Stimulated activated CD4-positive, alpha-beta T cell treated with anti-CD3 and anti-CD28 coated beads, Interleukin-4, amount 100 ng/mL, for 1 hour (primary cell): ENCODE measurements at places on chromosomes 7 and 10.

DNA sequence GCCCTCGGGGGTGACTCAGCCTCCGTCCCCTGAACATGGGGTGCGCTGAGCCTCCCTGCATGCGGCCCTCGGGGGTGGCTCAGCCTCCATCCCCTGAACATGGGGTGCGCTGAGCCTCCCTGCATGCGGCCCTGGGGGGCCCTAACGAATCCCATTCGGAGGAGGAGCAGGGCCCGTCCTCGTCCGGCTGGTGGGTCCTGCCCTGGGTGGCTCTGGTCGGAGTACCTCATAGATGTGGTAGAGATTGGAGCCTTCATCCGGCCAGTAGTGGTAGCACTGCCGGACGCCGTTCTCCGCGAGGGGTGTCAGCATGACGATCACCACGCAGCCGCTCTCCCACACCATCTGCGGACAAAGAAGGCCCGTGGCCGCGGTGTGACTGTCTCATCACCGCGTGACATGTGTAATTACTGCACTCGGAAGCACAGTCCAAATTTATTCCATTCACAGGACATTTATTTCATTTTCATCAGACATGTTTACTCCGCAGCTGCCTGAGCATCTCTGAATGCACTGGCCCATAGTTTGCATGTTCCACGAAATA, 241.1 kb downstream of the DNAJB6 start:
- no peak for DNase-seq

DNA sequence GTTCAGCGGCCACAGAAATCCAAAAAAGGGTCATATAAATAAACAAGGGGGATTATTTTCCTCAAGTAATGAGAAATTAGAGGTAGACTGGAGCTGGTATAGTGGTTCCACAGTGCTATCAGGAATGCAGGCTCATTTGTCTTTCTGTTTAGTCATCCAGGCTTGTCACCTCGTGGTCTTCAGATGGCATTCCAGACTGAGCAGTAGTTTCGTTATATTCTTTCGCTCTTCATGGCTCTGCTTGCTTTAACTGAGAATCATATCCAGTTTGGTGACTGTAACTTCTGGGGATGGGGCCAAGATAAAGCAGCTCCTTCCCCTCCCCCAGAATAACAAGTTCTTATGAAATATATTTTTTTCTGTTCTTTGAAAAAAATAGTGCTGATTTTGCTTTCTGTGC, 9.5 kb downstream of the ANKIB1 start:
- DNase-seq = no peak

DNA sequence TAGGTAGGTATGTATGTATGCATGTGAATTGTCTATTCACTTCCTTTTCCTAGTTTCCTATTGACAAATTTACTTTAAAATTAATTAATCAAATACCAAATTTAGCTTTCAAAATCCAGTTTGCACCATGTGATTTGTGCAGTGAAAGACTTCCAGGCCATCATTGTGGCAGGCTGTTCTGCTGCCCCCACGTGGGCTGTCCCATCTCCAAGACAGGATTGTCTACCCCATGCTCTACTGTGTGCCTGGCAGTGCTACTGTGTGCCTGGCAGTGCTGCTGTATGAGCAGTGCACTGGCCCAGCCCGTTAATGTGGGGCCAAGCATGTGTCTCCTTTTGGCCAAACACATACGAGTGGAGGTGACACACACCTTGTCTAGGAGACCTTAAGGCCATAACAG, 374.8 kb downstream of the GFRA1 start:
- DNase-seq = no peak

- DNase-seq = no peak
These were observed 4.8 kb upstream of the BMPER start for GRCh38 chr7:33900501-33900900.

GRCh38 chr10:69425511-69426298, 9.0 kb upstream of the TACR2 start:
- DNase-seq = no peak

GRCh38 chr10:86953747-86954680, 3.4 kb downstream of the MMRN2 start:
- no peak for DNase-seq

DNA sequence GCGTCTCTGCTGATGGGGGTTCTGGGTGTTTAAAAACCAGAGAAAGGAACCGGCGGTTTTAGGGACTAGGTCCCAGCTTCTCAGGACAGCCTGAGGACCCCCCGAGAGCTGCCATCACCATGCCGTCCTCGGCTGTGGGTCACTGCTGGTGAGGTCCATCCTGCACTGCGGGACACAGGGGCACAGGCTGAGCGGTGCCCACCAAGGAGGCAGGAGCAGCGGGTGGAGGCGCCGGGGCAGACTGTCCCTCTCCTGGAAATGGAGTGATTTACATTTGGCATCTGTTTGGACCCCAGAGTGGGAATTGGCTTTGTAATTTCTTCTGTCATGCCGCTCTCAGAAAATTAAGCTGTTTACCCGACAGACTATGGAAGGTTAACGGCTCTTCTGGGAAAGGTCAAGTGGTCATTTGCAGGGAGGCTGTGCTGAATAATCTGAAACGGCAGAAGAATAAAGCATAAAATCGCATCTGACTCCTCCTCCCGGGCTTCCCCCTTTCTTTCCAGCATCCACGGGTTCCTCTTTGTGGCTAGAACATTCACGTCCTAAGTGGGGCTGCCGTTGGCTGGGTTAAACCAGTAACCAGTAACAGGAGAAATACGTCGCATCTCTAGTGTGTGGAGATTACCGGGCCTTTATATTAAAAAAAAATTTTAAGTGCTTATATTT, 31.7 kb downstream of the LHPP start:
- DNase-seq = no peak

DNA sequence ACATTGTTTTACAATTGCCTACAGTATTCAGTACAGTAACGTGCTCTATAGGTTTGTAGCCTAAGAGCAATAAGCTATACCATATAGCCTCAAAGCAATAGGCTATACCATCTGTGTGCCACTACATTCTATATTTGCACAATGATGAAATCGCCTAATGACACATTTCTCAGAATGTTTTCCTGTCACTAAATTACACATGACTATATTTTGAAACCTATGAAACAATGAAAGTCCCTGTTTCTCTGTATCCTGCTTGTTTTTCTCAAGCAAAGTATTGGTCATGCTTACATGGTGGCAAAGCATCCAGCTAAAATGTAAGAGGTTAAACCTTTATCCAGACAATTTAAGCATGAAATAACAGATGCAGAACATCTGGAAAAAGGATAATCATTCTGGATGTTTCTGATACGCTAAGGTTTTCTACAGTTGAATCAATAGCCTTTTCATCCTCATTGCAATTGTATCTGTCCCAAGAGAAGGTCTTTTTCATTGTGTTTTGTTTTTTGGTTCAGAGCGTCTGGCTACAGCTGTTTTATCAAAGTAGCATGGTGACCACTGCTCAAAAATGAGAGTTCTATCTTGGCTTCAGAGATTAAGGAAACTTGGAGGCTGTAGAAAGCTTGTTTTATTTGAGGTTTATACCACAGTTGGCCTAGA, 81.7 kb downstream of the CSTF2T start:
- no peak for DNase-seq

DNA sequence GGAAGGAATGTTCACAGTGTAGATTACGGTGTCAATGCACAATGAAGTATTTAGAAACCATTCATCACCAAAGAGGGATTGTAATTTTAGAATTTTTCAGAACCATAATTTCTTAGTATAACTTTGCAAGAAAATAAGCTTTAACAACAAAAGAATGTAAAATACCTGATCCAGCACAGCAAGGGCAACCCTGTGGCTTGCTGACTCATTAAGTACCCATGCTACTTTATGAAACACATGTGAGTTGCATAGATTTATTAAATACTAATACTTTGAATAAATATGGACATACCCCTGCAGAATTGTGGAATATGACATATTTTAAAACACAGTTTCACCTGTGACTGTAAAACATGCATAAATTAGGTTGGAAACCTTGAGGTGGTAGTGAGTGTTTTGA, 281.3 kb downstream of the ZNF248 start:
- DNase-seq = no peak

- DNase-seq = no peak
These were observed 28.7 kb upstream of the PDCD4 start for GRCh38 chr10:110843031-110843430.

DNA sequence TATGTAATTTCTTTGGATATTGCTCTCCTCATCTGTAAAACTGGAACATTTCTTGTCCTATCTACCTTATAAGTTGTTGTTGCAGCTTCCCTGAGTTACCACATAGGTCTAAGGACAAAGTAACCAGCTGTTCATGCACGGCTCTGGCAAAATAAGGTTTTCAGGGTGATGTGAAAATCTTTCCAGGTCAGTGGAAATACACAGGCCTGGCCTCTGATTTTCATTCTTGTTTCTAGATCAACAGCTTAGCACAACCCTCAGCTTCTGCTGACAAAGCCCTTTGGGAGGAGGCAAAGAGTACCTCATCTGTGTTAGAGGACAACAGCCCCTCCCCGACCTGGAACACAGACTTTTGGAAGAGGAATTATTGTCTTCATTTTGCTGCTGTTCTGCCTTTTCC, 117.5 kb upstream of the AGK start:
- DNase-seq = no peak

DNA sequence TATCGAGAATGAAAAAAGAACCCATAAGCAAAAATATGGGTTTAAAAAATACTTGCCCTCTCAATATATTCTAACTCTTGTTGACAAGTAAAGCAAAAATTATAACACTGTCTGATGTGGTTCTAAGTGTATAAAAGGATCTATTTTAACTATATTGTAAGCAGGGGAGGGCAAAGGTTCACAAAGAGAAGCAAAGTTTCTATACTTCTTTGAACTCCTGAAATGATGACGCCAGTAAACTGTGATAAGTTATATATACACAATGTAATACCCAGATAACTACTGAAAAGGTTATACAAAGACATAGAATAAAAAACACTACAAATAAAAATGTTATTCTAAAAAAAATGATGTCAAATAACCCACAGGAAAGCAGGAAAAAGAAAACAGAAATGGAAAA, 37.1 kb downstream of the PDLIM1 start:
- no peak for DNase-seq

GRCh38 chr7:55969391-55969790, 5.0 kb downstream of the NIPSNAP2 start:
- no peak for DNase-seq

DNA sequence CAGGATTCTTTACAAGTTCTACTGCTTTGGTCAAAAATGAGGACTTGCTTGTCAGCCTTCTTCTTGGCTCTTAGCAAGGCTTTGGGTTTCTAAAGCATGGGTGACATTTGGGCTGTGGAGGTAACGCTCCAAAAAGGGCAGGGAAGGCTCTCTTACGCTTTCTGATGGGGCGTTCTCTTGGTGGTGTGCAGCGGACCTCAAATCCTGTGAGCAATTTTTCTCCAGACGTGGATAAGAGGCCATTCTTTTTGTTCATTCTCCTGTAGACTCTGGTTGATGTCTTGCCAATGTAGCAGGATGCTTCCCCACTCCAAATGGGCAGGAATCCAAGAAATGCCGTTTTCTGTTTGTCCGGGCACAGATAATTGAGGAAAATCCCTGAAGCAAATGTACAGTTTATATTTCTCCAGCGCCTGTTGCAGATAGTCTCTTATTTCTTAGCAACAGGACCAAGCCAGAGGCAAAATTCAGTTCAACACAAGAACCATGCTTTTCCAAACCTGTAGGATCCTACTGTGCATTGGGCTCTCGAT, 138.4 kb upstream of the NFE2L3 start:
- DNase-seq = no peak

DNA sequence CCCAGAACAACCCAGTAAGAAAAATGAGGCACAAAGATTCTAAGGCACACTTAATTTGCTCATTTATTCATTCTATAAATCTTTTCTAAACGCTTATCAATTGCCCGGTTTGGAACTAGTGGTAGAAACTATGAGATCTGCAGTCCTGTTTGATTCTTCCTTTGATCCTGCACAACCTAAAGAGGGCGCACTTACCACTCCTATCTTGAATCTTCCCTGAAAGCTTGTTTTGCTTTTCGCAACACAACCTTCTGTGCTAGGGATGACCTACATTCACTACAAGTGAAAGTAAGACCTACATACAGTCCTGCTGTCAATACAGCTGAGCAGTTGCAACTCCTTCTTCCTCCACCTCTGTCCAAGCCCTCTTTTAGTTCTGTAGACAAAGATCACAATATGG, 12.6 kb upstream of the ARL4A start:
- DNase-seq = no peak

- peak; percentile 33 for DNase-seq
These were observed 58.1 kb downstream of the FHIP2A start for GRCh38 chr10:114879541-114880158.

DNA sequence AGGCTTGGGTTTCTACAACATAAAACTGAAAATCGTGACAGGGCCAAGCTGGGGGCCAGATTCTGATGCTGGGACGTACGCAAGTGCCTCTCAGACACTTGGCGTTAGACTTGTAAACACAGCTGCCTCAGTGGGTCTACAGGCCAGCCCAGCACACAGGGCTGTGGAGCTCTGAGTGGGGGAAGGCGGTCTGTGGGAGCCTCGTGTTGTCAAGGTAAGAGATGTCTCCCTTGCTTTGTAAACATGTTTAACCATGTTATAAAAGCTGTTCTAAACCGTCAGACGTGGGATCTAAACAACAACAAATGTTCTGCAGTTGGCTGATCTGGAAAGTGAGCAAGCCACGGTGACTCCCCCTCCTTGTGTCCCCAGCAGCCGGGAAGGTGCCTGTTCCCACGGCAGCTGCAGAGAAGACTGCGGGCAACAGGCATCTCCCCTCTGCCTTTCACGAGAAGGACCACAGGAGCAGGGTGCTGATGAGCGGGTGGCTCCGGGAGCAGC, 67.8 kb downstream of the ZRANB1 start:
- DNase-seq = no peak

DNA sequence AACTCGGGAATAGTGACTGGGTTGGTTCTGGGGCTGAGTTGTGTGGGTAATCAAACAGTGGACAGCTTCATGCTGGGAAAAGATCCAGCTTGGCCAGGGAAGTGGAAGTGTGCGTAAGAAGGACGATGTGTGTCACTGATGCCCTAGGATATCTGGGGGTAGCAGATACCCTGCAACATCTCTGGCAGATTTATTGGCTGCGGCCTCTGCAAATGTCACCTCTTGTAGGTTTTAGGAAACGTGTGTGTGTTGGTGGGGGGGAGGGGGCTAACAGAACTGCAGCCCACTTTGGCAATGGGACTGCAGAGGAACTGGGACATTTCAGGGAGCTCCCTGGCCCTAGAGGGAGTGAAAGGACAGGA, 965 bp upstream of the AGAP3 start:
- no peak for DNase-seq

GRCh38 chr10:60807499-60807898, 29.2 kb downstream of the CDK1 start:
- no peak for DNase-seq

- DNase-seq = no peak
These were observed 12.5 kb upstream of the TNRC18 start for GRCh38 chr7:5436003-5436678.

- no peak for DNase-seq
These were observed 4.2 kb downstream of the AHR start for GRCh38 chr7:17302575-17303142.

GRCh38 chr7:52088008-52088901, 771.6 kb upstream of the COBL start:
- DNase-seq = no peak

GRCh38 chr10:108902619-108903285, 1020.6 kb downstream of the XPNPEP1 start:
- no peak for DNase-seq
